ENCODE measurements at places on chromosomes 3 and 15.

DNA sequence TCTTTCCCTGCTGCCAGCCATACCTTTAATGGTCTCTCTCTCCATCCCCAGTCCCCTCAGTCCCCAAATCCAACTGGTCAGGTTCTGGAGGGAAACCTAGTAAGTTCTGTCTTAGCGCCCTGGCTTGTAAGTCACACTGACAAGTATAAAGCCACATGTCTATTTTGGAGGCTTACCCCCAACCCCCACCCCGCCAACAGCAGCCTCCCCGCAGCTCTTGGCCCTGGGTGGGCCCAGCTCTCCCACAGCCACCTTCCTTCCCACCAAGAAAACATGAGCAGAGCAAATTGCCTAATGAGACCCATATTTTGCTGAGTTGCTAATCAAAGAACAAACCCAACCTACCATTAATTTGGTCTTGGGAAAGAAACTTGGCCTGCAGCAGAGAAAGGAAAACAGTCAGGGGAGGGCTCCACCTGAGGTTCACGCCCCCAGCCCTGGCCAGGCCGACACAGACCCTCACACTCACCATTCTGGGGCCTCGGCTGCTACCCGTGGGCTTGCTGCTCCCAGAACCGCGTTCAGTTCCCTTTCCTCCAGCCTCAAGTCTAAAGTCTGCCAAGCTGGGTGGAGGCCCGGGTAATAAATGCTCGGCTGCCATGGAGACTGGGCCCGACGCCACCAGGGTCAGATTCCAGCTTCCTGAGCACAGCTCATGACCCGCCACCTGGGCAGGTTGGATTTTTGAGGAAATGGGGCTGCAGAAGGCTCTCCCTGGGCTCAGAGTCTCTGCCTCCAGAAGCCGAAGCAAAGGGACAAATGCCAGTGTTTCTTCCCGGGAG, at the start of gene CALML4:
TSS of gene CALML4 (minus strand) at position 557 of the 782 bp plus-strand sequence. CDS start at position 472, 85 bp downstream.
- DNase-seq: peak; percentile 71

DNA sequence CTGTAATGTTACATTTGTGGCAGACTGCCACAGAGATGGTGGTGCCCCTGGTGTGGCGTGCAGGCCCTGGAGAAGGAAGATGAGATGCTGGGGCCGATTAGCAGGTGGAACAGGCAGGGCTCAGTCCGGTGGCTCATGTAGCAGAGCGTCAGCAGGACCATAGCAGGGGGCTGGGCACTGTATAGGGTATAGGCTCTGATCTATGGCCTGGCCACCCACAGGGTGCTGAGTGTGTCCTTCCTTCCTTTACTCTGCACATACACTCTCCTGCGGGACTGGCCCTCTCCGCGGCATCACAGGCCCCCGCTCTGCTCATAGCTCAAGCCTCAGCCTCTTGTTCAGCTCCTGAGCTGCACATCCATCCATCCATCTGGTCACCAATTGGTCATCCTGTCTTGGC, 143.6 kb downstream of the OPA1 start:
- DNase-seq: no peak

- DNase-seq: no peak
These were observed 3.6 kb downstream of the FYTTD1 start for GRCh38 chr3:197753263-197753662.

DNA sequence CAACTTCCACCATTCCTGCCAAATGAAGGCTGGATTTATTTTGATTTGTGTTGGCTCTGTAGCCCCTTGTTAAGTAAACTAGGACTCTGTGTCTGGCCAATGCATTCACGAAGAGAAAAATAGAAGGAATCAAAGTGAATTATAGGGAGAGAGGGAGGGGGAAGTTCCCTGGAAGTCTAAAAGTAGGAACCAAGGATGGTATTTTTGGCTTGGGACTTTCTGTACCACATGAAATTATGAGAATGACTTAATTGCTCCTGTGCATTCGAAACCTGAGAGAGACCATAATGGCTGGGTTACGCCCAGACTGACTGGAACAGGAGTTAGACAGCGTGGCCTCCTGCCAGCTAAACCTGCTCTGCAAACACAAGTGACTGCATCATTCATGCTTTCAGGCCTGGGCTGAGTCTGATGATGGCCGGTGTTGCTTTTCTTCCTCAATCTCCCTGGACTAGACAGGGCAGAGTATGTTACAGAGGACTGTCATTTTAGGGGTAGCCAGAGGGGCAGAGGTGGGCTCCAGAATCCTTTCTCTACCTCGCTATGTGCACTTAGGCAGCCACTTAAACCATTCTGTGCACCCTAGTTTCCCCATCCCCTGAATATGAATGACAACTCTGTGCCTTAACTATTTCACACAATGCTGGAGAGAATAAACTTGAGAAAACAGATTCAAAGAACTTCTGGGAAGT, 58.9 kb downstream of the MYO1E start:
- no peak for DNase-seq

GRCh38 chr15:77702211-77702957, 69.7 kb upstream of the LINGO1 start:
- DNase-seq: peak; percentile 17

DNA sequence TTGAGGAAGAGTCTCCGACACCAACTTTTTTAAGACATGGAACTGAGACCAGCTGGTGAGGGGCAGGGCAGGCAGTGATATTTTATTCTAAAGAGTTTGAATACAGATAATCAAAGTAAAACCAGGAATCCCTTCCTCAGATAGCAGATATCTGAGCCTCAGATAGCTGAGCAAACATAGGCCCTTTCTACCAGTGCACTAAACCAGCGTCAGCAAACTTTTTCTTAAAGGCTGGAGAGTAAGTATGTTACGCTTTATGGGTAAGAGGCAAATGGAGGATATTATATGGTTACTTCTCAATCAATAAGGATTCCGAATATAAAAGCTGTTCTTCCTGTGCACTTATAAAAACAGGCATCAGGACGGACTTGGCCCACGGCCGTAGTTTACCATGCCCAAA, 73.9 kb downstream of the WNT5A start:
- DNase-seq: no peak

DNA sequence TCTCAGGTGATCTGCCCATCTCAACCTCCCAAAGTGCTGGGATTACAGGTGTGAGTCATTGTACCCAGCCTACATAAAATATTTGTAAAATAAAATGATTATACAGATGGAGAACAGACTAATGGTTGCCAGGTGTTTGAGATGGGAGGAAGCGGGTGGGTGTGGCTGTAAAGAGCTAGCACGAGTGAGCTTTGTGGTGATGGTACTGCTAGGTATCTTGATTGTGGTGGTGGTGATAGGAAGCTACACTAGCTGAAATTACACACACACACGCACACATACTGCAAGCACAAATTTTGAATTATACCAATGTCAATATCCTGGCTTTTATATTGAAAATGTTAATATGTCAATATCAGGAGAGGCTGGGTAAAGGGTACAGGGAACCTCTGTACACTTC, 5.4 kb downstream of the PGPEP1L start:
- no peak for DNase-seq

DNA sequence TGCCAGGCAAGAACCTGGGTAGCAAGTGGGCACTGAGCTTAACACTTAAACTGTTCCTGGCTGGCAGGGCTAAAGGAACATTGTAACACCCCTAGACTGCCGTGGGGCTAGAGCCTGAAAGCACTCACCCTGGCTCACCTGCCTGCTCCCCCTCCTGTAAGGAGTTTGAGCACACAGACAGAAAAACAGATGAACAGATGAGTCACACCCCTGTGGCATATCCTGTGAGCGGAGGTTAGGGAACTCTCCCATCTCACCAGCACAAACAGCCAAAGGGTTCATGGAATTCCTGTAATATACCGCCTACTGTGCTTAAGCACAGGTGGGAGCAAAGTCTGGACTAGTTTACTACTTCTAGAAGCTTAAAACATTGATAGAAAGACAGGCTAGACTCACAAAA, 300.1 kb downstream of the ROBO1 start:
- DNase-seq: no peak

GRCh38 chr15:52121896-52122295, 9.3 kb upstream of the BCL2L10 start:
- no peak for DNase-seq

DNA sequence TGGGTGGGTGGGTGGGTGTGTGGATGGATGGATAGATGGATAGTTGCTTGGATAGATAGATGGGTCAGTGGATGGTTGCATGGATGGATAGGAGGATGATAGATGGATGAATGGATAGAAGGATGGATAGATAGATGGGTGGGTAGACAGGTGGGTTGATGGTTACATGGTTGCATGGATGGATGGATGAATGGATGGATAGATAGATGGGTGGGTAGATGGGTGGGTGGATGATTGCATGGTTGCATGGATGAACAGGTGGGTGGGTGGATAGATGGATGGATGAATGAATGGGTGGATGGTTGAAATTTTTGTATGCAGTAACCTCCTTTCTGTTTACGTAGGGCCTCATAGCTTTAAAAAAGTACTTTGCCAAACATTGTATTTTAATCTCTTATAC, 79.5 kb downstream of the LRRK1 start:
- no peak for DNase-seq

- no peak for DNase-seq
These were observed 9.5 kb downstream of the CHSY1 start for GRCh38 chr15:101242160-101242998.

- DNase-seq: no peak
These were observed 52.4 kb downstream of the GASK1A start for GRCh38 chr3:43031485-43031884.

GRCh38 chr3:129690406-129690805, 83.9 kb upstream of the PLXND1 start:
- no peak for DNase-seq

GRCh38 chr3:110881069-110881468, 190.5 kb upstream of the NECTIN3 start:
- no peak for DNase-seq

DNA sequence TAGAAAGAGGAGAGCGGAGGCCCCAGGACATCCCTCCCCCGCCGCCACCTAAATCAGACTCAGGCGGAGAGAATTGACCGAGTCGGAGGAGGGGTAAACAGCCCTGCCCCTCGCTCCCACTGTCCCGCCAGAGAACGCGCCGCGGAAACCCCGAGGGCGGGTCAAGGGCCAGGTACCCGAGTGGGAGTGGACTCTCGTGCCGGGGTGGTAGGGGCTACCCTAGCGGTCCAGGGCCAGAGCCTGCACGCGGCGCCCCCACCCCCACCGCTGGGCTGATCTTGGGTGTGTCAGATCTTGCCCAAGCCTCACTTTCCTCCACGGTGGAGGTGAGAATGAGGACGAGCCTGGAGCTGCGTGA, 19.0 kb downstream of the SPATA12 start:
- DNase-seq: peak; percentile 36

- no peak for DNase-seq
These were observed 12.6 kb upstream of the PDIA5 start for GRCh38 chr3:123054109-123054778.

GRCh38 chr3:127815641-127816605, 6.4 kb downstream of the MGLL start:
- peak; percentile 56 for DNase-seq

DNA sequence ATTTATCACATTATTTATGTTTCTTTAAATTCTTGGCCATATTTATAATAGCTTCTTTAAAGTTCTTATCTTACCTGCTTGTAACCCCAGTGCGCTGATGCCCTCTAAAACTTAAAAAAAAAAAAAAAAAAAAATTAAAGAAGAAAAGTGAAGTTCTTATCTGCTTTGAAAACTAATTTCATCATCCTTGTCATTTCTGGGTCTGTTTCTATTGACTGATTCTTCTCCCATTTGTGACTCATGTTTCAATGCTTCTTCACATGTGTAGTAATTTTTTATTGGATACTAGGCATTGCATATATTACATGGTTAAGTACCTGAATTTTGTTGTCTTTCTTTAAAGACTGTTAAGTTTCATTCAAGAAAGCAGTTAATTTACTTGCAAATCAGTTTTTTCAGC, 3.4 kb upstream of the SEC22A start:
- DNase-seq: no peak

- DNase-seq: no peak
These were observed 123.2 kb downstream of the IGF1R start for GRCh38 chr15:98771541-98771940.

DNA sequence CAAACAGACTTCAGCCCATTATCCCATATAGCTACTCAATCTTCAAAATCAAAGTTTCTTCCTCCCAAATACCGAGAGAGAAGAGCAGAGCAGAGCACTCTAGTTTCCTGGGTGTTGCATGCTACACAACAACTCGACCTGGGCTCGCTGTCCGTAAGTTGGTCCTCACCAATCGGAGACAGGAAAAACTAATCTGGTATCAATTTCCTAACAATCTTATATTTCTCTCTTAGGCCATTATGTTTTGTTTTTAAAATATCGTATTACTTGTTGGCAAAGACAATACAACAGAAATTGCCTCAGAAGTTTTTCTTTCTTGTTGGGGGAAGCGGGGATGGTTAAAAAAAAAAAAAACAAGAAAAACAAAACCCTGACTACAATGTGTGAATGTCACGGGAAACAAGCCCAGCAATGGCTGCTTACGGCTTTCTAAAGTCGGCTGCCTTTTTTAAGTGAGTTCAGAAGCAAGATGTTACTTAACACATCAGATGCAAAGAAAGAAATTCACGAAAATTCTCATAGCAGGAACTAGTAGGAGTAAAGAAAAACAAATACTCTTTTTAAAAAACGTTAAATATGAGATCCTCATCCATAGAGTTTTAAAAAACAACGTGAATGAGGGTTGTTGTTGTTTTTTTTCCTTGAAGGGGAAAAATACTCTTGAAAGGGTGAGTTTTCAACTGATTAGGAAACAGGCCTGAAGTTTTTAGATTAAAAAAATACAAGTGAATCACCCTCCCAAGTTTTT, 1.9 kb downstream of the VGLL4 start:
- peak; percentile 66 for DNase-seq

GRCh38 chr3:192130534-192131132, 596.7 kb downstream of the FGF12 start:
- DNase-seq: peak; percentile 41

GRCh38 chr3:108152274-108152673, 61.4 kb upstream of the CD47 start:
- DNase-seq: no peak

GRCh38 chr3:45596290-45596791, 1.8 kb downstream of the LIMD1 start:
- DNase-seq: no peak

DNA sequence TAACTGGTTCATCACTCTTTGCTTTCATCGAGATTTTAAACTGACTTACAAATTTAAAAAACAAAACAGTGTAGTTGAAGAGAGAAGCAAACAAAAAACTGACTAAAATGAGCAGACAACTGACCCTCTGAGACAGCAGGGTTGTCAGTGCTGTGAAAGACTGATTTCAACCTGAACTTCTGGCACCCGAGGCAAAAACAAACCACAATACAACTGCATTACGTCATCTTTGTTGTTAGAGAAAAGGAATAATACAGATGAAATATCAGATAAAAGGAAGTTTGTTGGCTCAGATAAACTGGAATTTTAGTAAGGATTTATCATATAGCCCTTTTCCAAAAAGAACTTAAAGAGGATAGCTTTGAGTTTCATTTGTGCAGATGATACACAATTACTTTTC, 51.1 kb downstream of the PARP15 start:
- no peak for DNase-seq

Data from left lung (tissue), 14 donors.